ENCODE measurements at places on chromosomes 7 and 10.

GRCh38 chr10:106158241-106158640 is 1006.3 kb downstream of the SORCS1 start:
- no peak for DNase-seq

- DNase-seq = no peak
Measured at GRCh38 chr7:116113310-116113709, 82.7 kb upstream of the TFEC start.

DNA sequence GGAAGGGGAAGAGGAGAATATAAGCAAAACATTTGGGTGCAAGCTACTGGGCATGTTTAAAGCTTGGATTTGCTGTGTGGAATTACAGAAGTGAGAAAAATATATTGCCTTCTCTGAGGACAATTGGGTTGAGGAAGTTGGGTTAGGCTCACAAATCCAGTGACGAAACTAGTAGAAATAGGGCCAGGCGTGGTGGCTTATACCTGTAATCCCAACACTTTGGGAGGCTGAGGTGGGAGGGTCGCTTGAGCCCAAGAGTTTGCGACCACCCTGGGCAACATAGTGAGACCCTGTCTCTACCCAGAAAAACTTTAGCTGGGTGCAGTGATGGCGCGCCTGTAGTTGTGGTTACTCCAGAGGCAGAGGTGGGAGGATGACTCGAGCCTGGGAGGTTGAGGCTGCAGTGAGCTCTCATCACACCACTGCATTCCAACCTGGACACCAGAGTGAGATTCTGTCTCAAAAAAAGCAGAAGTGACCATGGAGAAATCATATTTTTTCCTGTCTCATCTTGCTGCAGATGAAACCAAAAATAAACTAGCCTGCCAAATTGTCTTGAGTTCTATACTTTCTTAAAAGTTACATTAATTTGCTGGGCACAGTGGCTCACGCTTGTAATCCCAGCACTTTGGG is 22.4 kb downstream of the NRBF2 start:
- no peak for DNase-seq

DNA sequence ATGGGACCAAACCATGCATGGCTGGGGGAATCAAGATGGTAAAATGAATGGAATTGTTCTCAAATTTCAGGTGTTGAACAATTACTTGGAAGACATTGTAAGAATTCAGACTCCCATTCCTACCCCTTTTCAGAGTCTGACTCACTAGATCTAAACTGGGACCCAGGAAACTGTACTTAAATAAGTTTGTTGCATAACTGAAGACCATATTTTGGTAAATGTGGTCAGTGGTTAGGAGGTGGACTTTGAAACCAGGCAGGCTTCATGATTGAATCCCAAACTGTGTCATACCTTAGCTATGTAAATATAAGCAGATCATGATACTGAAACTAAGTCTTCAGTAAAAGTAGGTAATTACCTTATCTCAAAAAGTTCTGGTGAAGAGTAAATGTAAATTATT is 41.7 kb downstream of the ZWINT start:
- no peak for DNase-seq

DNA sequence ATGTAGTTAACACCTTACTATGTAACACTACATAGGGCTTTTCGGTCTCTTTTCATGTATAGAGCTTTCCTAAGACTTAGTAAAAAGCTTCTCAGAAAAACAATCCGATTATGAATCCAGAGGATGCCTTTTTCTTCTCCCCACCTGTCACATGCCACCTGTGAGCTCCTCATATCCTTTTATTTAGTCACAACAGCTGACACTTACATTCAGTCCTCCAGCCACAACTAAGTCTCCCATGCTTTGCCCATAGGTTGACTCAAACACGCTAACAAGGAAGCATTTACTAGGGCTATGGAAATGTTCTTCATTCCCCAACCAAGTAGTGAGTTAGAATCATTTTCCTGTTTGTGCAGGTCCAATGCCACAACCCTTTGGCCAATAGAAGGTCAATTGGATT is 7.9 kb downstream of the ENO4 start:
- no peak for DNase-seq

DNA sequence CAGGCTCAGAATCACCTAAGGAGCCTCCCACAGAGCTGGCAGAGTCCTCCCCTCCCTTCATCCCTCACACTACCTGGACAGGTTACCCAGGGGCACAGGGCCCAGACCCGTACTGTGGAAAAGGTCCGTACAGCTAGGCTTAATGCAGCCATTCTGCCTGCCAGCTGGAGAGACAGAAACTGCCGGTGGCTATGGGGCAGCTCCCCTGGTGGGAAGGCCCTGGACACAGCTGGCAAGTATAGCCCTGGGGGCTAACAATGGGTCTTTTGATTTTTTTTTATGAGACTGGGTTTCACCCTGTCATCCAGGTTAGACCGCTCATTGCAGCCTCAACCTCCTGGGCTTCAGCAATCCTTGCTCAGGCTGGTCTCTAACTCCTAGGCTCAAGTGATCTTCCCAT is 68.3 kb downstream of the GNA12 start:
- no peak for DNase-seq
